Muscle of leg (tissue), 16 donors: ENCODE measurements at places on chromosomes 2 and 18.
A peak's percentile ranks its signal among the peaks of the same experiment; 100 is the strongest.

DNA sequence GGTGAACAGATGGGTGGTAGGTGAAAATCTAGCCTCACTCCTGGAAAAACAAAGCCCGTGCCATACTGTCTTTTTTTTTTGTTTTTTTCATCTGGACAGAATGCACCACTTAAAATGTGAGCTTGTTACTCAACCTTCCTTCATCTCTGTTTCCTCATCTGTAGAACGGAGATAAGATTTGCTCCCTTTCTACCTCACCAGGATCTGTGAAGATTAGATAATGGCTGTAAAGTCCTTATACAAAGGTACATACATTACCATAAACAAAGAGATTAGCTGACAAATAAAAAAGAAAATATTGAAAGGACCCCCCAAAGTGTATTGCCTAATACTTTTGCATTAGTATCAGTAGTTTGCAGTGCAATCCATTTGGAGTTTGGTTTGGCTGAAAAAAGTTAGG is 75.4 kb upstream of the ZEB2 start:
- no peak for DNase-seq

DNA sequence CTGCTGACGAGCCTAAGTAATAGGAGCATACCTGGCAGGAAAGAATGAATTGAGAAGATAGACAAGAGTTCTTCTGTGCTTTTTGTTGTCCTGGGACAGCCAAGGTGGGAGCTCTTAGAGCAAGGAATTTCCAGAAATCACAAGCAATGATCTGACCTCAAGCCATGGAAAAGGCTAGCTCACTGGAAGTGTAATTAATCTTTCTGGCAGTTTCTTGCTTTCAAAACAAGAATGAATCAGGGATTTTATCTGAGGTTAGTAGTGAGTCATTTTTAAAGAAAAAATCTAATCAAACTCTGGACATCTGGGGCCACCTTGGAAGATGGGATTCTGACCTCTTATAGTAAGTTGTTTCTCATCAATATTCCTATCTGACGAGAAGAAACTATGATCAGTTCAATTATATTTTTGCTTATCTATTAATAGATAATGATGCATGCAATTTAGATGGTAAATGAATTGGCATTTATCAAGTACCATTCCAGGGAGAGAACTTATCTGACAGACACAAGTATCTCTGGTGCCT is 98.0 kb downstream of the ADCYAP1 start:
- no peak for DNase-seq

- DNase-seq: no peak
Measured at GRCh38 chr2:99643787-99644418, 154.1 kb upstream of the REV1 start.

- DNase-seq: peak; percentile 25
Measured at GRCh38 chr2:172813314-172813888, 77.8 kb downstream of the RAPGEF4 start.

DNA sequence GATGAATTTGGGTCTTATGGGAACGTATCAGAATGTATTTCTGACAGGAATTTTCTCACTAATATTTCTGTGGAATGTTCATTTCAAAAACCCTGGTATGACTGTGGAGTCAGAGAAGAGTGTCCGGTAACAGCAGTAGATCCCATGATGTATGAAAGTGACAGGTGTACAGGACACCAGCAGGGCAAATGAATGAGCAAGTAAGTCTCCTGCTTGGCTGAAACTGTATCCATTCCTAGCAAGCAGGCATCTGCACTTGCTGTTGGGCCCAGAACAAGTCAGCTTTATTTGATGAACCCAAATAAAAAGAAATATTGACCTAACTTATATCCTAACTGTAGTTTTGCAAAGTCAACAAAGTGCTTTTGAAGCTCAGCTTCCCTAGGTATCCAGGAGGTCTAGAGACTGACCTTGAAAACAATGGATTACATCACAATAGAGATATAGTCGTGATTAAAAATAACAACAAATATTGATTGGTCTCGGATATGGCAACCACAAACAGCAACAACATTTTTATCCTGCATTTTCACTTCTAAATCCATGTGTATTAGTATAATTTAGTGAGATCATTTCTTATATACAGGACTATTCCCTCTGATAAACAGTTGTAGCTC is 37.6 kb downstream of the NXPH2 start:
- DNase-seq: peak; percentile 67

GRCh38 chr2:216171011-216171410 is 61.9 kb downstream of the XRCC5 start:
- DNase-seq: peak; percentile 53

- peak; percentile 90 for DNase-seq
Measured at GRCh38 chr2:173997269-173997668, 32.1 kb upstream of the SP3 start.

DNA sequence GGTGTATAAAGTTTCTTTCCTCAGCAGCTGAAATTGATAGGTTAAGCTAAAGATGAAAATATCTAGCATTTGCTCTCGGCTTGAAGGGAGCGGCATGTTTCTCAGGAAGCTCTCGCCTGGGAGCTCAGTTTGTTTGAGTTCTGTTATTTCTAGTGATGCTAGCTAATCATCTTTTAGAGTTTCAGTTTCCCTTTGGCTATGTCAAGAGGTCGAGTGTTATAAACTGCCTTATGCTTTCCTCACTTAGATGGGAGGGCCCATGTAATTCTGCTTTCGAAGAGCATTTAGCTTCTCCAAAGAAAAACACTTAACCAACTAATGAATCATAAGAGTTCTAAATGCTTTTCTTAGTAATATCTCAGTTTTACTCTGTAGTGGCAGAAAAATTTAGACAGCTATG is 33.6 kb downstream of the PLCL1 start:
- DNase-seq: peak; percentile 92

DNA sequence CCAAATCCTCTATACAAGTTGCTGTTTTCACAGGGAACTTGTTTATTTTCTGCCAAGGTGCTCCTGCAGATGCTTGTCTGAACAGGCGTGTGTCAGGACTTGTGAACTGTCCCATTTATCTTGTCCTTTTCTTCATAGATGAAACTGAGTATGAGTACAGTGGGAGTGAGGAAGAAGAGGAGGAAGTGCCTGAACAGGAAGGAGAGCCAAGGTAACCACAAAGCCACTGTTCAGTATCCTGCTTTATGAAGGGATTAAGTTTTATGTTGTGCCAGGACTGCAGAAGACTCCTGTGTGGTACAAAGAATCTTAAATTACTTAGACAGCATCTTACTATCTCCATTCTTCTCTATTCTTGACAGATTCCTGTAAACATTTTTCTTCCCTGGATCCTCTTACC is 145.0 kb downstream of the MAP4K4 start:
- DNase-seq: no peak

GRCh38 chr18:54090856-54091255 is 133.6 kb downstream of the MBD2 start:
- no peak for DNase-seq

GRCh38 chr18:13147130-13147529 is 71.4 kb upstream of the LDLRAD4 start:
- no peak for DNase-seq
